ENCODE measurements at places on chromosomes 1 and 21. TPM values are rescaled to one million over a fixed set of nuclear protein-coding genes. Genes with fewer than 3 reads are reported as not detected.

DNA sequence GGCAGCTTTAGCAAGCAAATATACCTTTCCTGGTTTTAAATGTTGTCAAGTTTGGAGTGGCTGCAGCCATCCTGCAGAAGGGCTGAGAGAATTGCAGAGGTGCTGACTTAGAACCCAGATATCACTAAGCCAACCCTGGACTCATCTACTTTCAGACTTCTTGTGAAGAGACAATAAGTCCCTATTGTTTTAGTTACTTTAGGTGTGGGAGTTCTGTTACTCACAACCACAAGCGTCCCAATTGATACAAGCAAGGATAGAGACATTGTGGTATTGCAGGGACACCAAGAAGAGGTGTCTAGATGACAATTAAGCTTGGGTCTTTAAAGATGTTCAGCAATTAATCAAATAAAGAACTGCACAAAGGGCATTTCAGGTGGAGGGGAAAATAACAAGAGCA, 8.8 kb upstream of the ETV3 start:
- DNase-seq = no peak

- DNase-seq = no peak
Measured at GRCh38 chr1:201683397-201683796, 144.5 kb downstream of the NAV1 start.

DNA sequence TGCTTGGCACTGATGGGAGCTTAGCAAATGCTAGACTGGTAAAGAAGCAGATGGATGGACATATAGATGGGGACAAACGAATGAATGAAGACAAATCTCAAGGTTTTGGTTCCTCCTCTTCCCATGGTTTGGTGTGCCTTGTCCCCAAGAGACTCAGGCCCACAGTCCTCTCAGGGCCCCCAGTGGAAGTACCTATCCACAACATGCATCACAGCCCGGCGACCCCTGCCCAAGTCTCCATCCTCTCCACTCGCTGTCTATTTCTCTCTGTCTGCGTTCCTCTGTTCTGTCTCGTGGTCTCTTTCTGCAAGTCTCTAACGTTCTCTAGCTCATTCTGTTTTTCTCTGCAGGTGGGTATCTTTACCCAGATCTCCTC, 85.8 kb downstream of the GLIS1 start:
- no peak for DNase-seq

KANK4 gene
- total RNA-seq = not detected

C21orf58 gene
- 1.6 TPM for total RNA-seq

PDZK1IP1 gene
- not detected for total RNA-seq

SPRR1B gene
- not detected for total RNA-seq

WDR77 gene
- total RNA-seq = 34.8 TPM

DNA sequence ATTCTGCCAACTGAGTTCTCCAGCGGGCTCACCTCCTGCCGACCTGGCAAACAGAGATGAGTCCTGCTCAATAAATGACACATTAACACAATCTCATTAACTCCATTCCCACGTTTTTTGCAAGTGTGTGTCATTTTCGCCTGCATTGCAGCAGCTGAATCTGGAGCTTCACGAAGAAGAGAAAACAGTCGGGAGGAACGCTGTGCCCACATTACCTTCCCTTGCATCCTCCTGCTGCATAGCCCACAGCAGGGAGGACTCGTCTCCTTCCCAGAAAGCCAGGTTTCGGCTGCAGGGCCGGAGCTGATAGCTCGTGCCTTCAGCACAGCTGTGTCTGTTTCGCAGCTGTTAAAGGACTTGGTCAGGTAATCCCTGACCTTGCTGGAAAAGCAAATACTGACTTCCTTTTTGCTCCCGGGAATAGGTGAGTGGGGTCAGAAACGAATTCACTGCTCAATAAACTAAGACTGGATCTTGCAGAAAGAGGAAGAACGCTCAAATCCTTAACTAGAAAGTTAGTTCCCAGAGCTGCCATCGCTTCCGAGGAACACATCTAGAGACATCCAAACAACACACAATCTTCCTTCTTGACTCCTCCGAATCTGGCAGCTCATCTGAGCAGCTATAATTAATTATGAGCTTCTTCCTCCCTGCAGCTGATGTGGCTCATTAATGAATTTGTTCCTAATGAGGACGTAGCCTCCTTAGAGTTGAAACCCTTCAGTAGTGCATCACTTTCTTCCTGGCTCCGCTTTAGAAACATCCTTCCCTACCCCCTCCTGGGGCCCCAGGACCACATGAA, 33.0 kb downstream of the KANK4 start:
- DNase-seq = no peak

NDUFV3 gene
- 49.3 TPM for total RNA-seq

- no peak for DNase-seq
Measured at GRCh38 chr1:194071205-194071604, 884.8 kb upstream of the B3GALT2 start.

OR2AK2 gene
- not detected for total RNA-seq

Data from glomerular endothelial cell (primary cell).